ENCODE measurements at places on chromosomes 7 and 10. TPM values are rescaled to one million over a fixed set of nuclear protein-coding genes. Genes with fewer than 3 reads are reported as not detected.

LRRC61 gene
- 23.4 TPM for total RNA-seq

C10orf67 gene
- total RNA-seq = not detected

BAMBI gene
- 3.4 TPM for total RNA-seq

GRCh38 chr10:70247360-70247759 lies 14.1 kb upstream of the PPA1 start:
- no peak for DNase-seq
- no peak overlapping the region for H3K4me3 ChIP-seq
- no peaks in the 10 kb centered on the region for H3K4me1 ChIP-seq
- H3K27ac ChIP-seq = no peak overlapping the region

DNA sequence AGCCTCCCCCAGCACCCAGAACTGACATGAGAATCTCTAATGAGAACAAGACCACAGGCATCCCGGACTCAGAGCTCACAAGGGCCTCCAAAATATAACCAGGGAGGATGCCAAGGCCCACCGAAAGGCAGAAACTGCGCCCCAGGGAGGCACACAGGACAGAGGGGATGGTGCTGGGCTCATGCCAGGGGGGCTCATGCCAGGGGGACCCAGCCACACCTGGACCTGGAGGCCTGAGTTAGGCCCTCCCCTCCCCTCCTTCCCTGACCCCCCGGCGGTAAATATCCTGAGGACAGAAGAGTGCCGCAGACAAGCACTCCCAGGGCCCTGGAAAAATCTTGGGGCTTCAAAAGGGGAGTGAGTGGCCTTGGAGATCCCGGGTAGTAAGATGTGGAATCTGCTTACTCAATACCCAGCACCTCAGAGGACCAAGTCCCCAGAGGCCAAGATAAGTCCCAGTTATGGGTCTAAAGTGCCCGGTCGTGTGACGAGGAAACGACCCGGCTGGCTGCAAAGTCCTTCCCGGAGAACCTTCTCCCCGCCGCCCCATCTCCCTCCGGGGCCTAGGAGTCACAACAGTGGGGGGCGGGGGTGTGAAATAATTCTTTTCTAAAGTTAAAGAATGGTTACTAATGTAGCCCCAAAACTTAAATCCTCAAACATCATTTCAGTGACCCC lies 11.9 kb downstream of the PDGFA start:
- no peak for DNase-seq

GRCh38 chr7:4129481-4130122 lies 552.5 kb upstream of the FOXK1 start:
- no peak overlapping the region for H3K27ac ChIP-seq
- H3K4me1 ChIP-seq = no peaks in the 10 kb centered on the region
- peak overlapping the region; percentile 18 for H3K4me3 ChIP-seq
- peak; percentile 70 for DNase-seq
